ENCODE measurements at places on chromosomes 6 and 20.

DNA sequence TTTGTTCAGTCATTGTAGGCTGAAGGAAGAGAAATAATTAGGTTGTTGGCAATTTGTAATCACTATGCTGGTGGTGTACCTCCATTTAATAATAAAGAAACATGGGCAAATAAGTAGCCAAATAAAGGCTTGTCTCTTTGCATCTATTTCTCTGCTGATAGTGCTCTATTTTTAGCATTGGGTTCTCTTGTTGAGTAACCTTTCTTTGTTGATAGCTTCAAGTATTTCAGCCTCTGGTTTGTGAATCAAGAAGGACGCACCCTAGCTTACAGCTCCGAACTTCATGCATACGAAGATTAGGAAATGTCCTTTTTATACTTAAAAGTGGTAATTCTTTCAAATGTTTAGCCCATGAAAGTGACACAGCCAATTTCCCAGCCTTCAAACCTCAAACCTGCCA is 2.6 kb downstream of the PPP1R14C start:
- DNase-seq = no peak

DNA sequence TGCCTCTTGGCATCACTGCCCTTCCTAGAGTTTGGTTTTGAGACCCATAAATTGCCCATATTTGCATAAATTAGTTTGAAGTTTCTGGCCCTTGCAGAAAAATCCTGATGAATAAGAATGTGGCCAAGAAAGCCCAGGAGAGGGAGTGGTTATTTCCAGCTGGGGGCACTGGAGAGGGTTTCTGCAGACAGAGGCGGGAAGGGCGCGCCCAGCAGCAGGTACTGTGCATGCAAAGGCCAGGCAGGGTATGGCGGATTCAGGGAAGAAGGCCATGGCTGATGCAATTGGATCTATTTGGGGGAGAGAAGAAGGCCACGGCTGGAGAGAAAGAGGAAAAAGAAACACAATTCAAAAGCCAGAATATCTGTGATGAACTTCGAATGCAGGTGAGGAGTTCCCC is 48.2 kb upstream of the PXDC1 start:
- DNase-seq = no peak

DNA sequence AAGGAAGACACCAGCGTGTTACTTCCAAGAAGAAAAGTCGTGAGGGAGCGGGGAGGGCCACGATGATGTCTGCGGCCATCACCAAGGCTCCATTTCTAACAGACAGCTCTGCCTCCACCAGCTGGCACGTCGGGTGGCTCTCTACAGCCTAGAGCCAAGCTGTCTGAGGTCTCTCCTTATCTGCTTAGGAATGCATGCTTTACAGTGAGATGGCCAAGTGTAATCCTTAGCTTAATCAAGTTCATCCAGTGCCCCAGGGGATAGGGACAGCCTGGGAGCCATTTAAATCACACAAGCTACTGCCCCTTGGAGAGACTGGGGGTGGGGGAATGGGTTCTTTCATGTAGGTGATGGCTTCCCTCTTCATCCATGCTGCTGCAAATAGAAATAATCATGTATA is 213.8 kb upstream of the CST7 start:
- no peak for DNase-seq

- no peak for DNase-seq
Observed at GRCh38 chr20:23078351-23079015, 7.6 kb downstream of the CD93 start.

DNA sequence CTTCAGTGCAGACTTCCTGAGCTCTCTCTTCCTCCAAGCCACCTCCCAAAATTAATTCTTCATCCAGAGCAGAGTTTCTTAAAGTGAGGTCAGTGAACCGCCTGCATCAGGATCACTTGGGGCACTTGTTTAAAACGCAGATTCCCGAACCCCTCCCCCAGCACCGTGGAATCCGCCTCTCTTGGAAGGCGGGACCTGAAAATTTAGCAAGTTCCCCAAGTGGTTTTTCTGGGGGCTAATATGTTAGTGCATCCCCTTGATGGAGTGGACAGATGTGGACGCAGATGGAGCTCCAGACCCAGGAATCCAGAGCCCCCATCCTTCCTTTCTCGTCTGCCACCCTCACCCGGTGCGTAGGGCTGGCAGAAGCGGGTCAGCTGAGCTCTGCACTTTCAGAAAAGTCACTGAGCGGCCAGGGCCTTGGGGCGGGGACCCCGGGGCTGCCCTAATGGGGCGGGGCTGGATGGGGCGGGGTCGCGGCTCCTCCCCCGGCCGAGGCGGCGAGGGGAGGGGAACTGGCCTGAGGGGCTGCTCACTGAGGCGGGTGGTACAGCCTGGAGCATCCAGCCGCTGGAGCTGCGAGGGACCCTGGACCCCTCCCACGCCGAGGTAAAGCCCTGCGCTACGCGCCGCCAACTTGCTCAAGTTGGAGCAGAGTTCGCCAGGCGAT is at the start of the genes DEFB124 and REM1:
DEFB124 (minus strand) TSS at position 370 of the 670 bp plus-strand sequence. CDS start 2,114 bp downstream, outside the sequence.
REM1 (plus strand) TSS at position 531 of the 670 bp plus-strand sequence. CDS start 1,158 bp downstream, outside the sequence.
- DNase-seq = no peak

- peak; percentile 84 for DNase-seq
Observed at GRCh38 chr20:19937651-19938420, 79.3 kb upstream of the NAA20 start.

- DNase-seq = no peak
Observed at GRCh38 chr6:28814032-28814976, 109.5 kb downstream of the TRIM27 start.

DNA sequence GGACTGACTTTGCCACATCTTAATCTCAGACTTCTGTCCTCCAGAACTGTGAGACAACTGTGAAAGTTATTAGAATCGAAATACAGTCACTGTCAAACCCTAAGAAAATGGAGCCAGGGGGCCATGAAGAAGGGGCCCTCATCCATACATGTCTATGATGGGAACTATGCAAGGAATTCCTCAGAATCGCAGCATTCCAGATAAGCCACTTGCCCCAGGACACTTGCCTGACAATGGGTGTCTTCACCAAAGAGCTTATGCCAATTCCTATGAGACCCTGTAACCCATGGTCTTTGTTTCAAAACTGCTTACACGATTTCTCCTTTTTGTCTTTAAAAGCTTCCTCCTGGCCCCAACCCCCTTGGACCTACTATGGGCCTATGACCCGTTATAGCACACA is 90.4 kb upstream of the FOXP4 start:
- no peak for DNase-seq

DNA sequence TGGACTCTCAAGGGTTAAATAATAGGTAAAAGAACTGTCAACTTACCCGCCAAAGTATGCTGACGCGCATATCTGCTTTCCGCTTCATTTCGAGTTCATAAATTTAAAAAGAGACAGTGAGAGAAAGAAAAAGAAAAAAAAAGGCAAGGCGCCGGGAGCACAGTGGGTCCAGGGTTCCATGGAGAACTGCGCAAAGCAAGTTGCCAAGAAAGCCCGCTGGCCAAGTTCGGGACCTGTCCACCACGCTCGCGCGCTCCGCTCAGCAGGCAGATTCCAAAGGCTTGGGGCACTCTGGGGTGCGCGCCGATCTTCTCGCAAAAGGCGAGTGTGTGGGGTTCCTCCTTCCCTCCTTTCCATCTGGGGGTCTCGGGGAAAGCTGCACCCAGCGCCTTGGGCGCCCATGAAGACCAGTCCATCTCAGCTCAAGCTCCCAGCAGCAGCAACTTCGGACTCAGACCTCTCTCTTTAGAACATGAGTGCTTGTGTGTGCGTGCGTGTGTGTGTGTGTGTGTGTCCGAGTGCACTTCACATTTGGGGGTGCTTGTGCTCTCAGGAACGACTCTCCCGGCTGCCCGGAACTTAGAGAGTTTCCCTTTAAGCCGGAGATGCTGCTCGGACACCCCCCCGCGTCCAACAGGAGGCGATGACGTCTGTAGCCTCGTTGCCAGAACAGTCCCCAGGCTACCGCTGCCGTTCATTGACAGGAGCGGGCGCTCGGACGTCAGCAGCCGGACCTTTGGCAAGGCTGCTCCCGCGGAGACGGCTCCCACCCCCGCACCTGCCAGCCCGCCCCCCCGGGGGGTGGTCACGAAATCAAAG is 180.0 kb downstream of the TBXT start:
- DNase-seq = no peak

DNA sequence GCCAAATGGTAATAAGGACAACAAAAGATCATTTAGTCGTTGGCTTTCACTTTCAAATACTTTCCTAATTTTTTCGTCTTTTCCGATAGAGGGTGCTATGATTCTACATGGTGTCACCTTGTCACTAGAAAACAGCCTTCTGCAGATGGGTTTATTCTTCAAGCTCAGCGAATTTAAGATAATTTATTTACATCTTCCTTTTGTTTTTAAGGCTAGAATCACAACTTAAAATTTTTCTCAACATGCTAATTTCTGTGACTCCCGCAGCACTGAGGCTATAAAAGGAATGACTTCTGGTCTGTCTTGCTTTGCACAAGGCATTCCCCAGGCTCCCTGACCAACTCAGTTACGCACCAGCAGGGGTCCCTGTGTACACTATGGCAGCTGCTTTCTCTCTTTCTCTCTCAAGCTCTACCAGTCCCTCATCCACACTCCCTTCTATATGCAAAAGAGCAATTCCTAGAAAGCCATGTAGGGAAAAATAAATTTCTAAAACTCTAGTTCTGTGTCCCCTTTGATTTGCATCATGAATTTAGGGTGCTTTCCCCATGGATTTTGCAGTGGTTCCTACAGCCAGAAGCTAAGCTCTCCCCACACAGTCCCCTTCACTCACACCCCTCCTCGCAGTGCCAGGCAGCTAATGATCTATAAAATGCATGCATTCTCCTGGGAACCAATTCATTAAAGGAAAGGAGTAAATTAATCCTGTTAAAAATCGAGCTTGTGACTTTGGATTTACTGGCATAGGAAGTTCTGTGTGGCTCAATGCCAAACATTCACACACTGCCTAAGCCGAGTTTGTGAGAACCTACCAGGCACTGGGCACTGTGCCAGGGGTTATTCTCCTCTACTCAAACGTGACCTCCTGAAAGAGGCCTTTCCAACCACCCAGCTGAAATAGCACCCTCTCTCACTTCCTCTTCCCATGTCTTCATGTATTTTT is 74.5 kb downstream of the DCDC2 start:
- peak; percentile 53 for DNase-seq
